ENCODE measurements at places on chromosomes 3 and 15.
A peak's percentile ranks its signal among the peaks of the same experiment; 100 is the strongest.

DNA sequence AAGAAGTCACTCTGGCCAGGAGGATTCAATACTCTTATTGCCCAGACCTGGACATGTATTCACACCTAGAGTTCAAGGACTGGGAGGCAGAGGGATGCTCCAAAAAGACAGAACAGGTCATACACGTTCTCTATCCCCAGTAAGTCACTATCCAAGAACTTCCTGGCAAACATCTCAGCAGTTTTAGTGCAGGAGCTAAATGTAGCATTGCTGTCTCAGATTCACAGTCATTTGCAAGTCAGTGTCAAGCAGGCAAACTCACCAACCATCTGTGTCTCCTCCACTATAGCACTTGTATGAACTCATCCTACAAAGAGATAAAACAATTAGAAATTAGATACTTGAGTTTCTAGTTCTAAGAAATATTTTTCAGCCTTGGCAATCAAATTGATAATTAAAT lies 38.4 kb downstream of the ABHD17C start:
- DNase-seq, result no peak

GRCh38 chr15:23839893-23840474 lies 152.9 kb upstream of the NDN start:
- no peak for DNase-seq

GRCh38 chr3:108410531-108410984 lies 99.8 kb downstream of the MYH15 start:
- no peak for DNase-seq

- no peak for DNase-seq
Measured at GRCh38 chr3:87173776-87174175, 53.3 kb upstream of the CHMP2B start.

- no peak for DNase-seq
Measured at GRCh38 chr3:160126051-160126450, 99.2 kb upstream of the C3orf80 start.

- DNase-seq, result no peak
Measured at GRCh38 chr3:102528727-102529126, 93.9 kb downstream of the ZPLD1 start.

GRCh38 chr3:40858364-40859115 lies 333.8 kb downstream of the ZNF621 start:
- DNase-seq, result no peak

GRCh38 chr15:50977162-50977561 lies 68.7 kb downstream of the AP4E1 start:
- no peak for DNase-seq

DNA sequence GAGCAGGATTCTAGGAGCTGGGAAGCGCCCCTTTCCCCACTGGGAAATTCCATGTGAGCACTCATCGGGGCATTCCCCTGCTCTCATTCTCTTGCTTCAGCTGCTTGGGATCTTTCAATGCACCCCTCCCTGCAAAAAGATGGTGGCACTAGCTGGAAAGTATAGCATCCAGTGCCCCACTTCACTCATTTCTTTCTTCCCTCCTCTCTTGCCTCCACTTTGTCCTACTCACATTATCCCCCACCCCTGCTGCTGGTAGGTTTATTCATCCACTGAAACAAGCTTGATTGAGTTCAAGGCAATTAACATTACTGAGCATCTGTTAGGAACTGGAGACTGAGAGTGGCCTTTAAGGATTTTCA lies 84.8 kb upstream of the LIMD1 start:
- no peak for DNase-seq

GRCh38 chr15:75170711-75171341 lies 30.9 kb upstream of the C15orf39 start:
- DNase-seq, result no peak

DNA sequence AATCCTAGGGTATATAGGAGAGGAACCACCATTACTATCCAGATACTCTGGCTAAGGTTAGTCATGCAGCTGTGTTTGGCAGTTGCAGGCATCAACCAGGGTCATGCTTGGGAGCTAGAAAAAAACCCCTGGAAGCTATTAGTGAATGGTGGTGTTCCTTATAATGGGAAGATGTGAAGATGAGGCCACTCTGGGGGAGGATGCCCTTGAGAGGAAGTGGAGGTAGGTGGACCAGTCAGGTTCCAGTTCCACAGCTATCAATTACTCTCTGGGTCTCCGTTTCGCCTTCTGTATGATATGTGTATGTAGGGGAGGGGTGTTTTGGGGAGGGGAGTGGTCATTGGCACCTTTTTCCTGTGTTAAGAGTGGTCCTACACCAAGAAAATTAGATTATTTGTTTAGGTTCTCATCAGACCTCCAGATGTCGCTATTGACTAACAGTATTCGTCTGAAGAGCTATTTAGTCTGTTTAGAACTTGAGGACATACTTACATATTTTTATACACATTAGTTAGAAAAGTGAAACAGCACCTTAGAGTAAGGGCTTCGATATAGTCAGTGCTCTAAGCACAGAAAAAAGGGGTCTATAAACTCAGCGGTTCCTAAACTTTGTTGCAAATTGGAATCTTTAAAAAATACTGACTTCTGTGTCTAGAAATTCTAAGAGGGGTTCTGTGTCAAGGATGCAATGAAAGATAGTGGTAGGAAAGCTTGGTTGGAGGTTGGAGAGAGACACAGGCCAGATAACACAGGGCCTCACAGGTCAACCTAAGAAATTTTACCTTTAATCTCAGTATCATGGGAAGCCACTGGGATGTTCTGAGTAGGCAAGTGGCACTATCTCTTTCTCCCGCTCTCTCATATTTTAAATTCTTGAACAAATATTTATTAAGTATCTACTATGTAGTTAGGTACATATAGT lies 9.1 kb upstream of the HPS3 start:
- DNase-seq, result no peak

DNA sequence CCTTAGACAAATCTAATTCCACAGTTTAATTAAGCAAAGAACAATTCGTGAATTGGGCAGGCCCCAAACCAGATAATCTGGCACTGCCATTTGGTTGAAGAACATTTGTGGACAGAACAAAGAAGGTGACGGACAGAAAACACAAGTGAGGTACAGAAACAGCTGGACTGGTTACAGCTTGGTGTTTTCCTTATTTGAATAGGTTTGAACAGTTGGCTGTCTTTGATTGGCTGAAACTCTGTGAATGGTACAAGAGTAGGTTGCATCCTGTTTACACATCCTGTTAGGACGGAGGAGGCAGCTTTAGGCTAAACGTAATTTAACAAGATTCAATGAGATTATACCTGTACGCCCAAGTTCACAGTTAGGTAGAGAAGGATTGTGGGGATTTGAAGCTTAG lies 114.4 kb downstream of the LPP start:
- DNase-seq, result no peak

DNA sequence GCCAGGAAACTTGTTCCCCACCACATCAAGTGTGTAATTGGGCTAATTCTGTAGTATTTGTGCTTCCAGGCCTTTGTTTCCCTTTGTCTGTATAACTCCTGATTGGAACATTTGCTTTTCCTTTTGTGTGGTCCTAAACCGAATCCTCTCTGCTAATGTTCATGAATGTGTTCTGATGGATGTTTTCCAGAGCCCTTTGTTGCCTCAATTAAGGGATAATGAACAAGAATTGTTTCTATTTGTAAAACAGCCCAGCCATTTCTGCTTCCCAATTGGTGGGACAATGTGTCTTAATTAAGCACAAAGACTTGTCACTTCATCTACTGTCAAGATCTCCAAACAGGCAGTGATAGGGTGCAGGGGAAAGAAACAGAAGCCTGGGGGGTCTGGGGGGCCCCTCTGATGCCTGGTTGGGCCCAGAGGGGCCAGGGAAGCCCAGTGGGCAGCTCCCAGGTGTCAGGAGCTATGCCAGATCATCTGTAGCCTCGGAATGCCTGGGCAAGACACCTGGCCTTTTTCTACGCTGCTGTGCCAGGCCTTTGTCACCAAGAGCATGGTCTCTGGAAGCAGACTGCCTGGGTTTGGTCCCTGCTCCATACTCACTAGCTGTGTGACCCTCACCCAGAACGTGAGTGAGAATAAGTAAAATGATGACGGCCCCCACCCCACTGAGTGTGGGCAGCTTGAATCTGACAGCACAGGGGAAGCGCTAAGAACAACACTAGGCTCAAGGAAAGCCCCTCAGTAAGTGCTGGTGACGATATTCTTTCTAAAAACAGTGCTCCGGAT lies 116.6 kb upstream of the PRR20G start:
- no peak for DNase-seq

DNA sequence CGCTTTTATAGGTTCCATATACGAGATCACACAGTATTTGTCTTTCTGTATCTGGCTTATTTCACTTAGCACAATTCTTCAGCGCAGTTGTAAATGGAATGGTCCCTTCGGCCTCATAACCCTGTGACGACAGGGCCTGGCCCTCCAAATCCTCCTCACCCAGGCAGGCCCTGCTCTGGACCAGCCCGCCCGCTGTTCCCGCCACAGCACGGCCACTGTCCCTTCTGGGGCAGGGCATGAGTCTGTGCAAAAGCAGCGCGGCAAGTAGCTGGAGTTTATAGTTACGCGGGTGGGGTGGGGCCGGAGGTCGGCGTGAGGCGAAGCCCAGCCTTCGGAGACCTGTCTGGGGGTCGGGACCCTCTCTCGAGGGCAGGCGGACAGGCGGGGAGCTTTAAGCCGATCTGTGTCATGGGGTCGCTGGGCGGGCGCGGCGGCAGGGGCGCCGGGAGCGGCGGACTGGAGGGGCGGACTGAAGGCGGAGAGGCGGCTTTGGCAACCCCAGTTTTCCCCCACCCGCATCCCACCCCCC lies 543 bp downstream of the ARPIN start:
- DNase-seq, result peak; percentile 48

DNA sequence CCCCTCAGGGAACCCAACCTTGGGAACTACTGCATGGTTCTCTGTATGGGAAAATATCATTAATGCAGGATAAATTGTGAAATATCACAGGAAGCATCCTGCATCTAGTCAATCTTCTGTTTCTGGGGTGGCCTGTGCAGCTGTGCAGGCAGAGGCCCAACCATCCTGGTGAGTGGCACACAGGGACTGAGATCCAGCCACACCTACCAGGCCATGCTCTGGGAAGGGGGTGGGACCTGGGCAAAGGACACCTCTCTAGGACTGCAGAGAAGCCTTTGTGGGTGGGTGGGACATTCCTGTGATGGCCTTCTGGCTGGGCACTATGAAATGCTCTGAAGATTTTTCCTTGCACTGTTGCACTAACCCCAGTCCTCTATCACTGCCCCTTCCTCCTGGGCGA lies 26.8 kb downstream of the CCRL2 start:
- DNase-seq, result no peak

DNA sequence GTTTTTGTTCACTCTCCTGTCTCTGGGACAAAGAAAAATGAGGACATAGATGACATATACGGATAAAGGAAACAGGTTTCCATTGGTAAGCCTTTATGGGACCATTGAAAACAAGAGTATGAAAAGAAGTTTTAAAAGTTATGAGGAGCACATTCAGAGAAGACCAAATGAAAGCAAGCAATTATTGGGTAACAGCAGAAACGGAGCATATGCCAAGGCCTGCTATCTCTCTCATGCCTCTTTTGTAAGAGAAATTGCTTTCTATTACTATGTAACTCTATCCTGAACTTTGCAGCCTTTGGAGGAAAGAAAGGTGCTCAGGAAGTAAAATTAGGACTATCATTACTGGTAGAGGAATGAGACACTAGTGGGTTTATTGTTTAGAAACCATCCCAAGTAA lies 14.9 kb upstream of the DPH6 start:
- no peak for DNase-seq

DNA sequence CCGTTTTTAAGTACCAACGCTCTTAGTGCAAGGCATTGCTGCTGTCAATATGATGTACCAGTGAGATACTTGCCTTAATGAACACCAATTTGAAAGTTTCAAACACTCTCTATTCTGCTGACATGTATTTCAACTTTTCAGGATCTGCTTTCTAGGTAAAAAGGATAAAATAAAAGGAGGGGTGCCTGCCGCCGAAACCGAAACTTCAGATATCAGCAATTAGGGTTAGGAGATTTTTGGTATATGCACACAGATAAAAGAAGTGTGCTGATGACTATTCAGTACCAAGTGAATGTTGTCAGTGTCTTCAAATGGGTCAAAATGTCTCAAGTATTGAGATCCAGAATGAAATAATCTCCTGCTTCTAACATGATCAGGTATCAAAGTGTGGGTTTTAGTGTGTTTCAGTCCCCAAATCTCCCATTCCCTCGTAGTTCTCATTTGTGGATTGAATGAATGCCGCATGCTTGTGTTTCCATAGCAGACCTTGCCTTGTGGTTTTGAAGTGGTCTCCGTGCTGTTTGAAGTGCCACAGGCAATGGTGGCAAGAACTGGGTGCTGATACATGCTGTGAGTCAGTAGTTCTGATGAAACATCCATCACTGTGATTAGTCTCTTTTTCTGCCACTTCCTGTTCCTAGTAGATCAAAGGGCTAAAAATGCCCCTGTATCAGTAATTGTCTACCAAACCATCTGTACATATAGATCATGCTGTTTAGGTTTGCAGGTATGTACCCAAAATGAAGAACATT lies 22.5 kb downstream of the CHST14 start:
- no peak for DNase-seq

DNA sequence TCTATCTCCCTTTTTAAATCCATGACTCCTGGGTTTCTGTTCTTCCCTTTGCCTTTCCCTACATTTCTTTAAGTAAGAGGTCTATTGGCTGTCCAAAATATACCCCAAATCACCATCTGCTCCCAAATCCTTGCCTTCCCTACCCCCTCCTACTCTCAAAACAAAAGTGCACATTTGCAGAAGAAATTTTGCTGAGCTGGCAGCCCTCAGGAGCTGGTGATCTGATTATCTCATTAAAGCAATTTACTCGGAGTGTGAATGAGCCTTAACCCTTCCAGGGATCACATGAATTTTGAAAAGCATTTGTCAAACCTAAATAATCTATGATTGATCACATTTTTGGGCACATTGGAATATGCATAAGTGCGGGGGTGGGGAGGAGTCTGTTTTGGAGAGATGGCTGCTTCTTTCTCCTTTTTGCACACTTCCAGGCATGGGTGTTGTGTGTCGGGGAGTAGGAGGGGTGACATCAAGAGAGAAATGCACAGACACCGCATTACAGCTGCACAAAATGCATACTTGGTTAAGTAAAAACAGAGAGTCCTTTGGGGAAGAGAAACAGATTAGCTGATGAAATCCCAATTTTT lies 892.6 kb downstream of the TUSC7 start:
- DNase-seq, result no peak

DNA sequence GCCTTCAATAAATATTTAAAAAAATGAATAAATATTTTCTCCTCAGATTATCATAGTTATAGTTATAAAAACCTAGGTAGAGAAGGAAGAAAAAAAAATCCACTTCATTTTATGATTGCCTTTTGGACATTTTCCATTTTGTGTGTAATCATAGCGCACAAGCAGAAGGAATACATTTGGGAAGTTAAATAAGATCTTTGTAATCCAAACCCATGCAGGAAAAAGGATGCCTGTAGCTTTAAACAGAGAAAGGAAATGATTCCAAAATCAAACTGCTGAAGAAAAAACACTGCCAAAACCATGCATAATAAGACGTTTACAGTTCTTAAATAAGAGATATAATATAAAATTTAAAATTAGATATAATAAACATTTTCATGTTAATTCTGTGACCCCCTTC lies 7.4 kb upstream of the CCDC54 start:
- no peak for DNase-seq

Data from left hindlimb (tissue), 1 donor.